ENCODE measurements at places on chromosomes 2 and 18.

GRCh38 chr2:147594038-147594437 is 250.8 kb upstream of the ACVR2A start:
- DNase-seq: no peak

- DNase-seq: no peak
These were observed 293.2 kb upstream of the FIGN start for GRCh38 chr2:164028814-164029534.

DNA sequence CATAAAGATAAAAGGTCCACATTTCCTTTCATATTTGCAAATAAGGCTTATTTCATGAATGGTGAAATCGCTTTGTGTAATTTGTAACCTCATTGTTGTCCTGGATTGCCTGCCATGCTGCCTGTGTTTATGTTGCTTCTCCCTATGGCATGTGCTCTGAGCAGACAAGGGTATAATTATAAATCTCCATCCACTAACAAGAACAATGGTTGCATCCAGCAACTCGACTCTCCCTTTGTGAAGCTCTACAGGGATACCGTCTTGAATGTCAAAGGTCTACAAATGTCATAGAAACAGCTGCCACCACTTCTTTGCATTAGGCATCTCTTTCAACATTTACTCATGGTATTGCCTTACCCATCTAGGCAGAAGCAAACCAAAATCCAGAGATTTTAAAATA is 209.6 kb downstream of the SLC8A1 start:
- no peak for DNase-seq

- DNase-seq: no peak
These were observed 63.4 kb upstream of the CHRNA1 start for GRCh38 chr2:174827371-174828369.

GRCh38 chr2:15189216-15189615 is 371.9 kb downstream of the NBAS start:
- no peak for DNase-seq

- DNase-seq: no peak
These were observed 72.3 kb upstream of the SESTD1 start for GRCh38 chr2:179336782-179337534.

DNA sequence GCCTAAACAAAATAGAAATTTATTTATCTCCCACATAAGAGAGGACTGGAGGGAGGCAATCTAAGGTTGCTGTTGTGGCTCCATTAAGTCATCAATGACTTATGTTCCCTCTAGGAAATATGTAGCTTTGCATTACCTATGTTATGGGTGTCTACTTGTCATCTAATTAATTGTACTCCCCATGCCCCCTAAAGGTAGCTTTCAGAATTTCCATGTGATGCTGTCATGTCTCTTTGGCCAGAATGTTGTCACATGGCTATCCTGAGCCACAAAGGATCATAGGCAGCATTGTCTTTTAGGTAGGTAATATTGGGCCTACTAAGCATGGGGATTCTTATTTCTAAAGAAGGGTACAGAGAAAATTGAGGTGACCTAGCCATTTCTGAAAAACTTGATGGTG is 935.6 kb upstream of the FANCL start:
- no peak for DNase-seq

GRCh38 chr2:217794133-217794986 is 208.4 kb downstream of the TNS1 start:
- no peak for DNase-seq

DNA sequence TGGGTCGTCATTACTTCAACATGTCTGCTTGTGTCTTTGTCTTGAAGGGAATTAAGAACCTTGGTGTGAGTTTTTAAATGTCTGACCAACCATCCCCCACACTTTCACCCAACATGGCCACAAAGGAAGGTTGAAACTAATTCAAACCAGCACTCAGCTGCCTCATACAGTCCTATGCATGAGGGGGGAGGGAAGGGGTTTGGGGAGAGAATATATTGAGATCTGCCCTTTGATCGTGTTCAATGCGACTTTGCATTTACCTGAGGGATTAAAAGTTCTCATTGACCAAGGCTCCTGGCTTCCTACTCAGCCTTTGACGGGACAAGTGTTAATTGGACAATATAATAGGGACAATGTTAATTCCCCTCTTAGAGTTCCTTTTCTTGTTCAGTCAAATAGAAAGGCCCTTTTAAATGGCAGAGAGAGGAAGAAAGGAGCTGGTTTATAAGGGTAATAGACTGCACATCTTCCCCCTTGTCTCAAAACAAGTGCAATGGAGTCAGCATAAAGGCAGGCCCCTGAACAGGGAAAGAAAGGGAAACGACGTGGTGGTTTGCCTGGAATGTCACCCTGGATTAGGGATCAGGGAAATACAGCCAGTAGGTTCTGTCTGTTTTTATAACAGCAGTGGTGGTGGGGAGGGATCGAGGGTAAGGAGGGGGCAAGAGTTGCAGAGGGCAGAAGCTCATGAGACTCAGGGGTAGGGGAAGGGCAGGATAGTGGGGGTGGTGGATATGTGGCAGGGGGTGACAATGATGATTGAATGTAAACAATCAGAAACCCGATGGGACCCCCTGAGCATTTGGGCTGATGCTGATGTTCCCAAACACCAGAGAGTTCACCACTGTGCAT is 198.7 kb downstream of the MYCN start:
- no peak for DNase-seq

DNA sequence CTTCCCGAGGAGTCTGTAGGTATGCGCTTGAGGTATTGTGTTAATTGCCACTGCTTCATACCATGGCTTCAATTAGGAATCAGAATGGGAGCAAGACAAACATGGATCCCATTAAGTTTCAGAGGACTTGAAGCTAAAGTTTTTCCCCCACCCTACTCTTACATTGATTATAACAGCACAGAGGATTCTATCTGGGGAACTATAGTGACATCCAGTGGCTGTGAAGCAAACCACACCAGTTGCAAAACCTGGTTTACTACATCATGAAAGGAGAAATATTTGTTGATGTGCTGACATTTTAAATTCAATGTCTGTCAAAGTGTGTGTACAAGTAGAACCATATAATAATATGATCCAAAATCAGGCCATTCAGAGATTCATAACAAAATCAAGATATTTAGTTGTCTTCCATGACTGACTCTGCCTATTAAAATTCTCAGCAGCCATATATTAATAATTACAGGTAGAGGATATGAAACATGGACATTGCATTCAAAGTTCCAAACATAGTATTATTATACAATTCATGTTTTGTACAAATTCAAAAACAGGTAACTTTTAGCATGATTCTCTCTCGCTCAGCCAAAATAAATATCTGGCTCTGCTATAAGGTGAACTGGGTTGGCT is 82.9 kb downstream of the GRB14 start:
- DNase-seq: no peak

DNA sequence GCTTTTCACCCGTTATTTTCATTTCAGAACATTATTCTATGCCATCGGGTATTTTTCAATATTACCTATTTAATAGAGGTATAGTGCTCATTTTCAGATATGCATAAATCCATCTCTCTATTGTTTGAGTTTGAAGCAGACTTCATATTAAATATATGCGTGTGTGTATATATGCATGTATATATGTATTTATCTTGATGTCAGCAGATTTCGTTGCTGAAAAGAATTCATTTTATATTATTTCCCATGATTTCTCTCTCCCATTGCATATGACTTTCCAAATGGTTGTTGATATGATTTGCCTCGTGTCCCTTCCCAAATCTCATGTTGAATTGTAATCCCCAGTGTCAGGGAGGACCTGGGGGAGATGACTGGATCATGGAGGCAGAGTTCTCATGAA is 28.6 kb upstream of the COPS8 start:
- DNase-seq: no peak

- no peak for DNase-seq
These were observed 96.4 kb downstream of the CYRIA start for GRCh38 chr2:16568998-16569784.

GRCh38 chr2:9100080-9100876 is 96.8 kb upstream of the MBOAT2 start:
- no peak for DNase-seq

DNA sequence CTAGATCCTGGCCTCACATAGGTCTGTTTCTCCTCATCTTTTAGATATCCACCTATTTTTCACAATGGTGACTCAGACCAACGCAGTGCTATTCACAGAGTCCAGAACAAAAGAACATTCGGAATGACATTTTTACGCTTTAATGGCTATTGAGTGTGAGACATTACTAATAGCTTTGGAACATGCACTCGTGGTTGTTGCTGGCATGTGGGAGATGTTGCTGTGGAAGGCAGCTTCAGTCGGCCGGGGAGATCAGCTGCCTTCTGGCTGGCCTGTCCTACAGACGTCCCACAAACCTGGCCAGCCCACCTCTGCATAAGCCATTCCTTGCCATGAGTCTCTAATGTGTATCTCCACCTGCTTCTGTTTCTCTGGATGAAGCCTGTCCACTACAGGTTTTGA is 3.4 kb downstream of the MBP start:
- DNase-seq: peak; percentile 3
